ENCODE measurements at places on chromosomes 7 and 10. TPM values are rescaled to one million over a fixed set of nuclear protein-coding genes. Genes with fewer than 3 reads are reported as not detected.

The TNPO3 gene
- 46.1 TPM for total RNA-seq

The ARMC10 gene
- total RNA-seq: 72.4 TPM

The CYTH3 gene
- 75.5 TPM for total RNA-seq

GRCh38 chr10:3806603-3807002 lies 21.6 kb upstream of the KLF6 start:
- peak overlapping the region; percentile 100 for H3K27ac ChIP-seq
- no peak overlapping the region for H3K4me3 ChIP-seq
- no peaks in the 10 kb centered on the region for H3K36me3 ChIP-seq
- no peak for DNase-seq
- peaks cover 53% of the 10 kb centered on the region for H3K4me1 ChIP-seq

DNA sequence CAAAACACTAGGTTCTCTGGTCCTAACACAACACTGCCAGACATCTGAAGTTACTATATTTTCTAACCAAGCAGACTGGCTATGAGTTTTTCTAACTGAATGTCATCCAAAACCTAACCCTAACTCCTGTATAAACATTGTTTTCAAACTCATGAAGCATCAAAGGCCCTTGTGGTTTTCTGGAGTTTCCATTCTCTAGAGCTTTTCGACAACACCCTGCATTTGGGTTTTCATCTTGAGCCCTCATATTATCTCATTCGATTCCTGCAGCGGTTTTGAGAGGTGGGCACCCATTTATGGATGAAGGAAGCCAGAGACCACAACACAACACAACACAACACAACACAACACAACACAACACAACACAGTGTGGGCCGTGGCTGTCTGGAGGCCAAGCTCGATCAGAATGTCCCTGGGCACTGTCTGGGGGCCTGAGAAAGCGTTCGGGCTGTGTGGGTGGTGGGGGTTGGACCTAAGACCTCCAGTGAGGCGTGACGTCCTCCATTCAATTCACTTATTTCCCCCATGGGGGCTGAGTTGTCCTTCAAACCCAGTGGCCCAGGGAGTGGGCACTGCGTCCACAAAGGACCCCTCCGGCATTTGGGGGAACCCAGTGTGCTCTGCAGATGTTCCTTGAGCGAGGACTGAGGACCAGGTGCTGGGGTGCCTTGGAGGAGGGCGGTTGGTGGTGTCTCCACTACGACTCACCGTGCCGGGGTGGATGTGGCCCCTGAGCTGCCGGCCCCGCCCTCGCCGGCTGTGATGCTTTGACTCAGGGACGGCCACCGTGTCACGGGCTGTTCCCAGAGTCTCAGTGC lies 490.4 kb downstream of the DNAJB6 start:
- no peak overlapping the region for H3K4me3 ChIP-seq
- no peaks in the 10 kb centered on the region for H3K36me3 ChIP-seq
- no peaks in the 10 kb centered on the region for H3K27me3 ChIP-seq
- H3K4me1 ChIP-seq: no peaks in the 10 kb centered on the region
- H3K27ac ChIP-seq: no peak overlapping the region

- H3K36me3 ChIP-seq: no peaks in the 10 kb centered on the region
- no peak overlapping the region for H3K27ac ChIP-seq
- DNase-seq: no peak
- H3K4me1 ChIP-seq: no peaks in the 10 kb centered on the region
- H3K4me3 ChIP-seq: no peak overlapping the region
- no peaks in the 10 kb centered on the region for H3K27me3 ChIP-seq
These were observed 99.4 kb downstream of the RSU1 start for GRCh38 chr10:16717622-16718395.

DNA sequence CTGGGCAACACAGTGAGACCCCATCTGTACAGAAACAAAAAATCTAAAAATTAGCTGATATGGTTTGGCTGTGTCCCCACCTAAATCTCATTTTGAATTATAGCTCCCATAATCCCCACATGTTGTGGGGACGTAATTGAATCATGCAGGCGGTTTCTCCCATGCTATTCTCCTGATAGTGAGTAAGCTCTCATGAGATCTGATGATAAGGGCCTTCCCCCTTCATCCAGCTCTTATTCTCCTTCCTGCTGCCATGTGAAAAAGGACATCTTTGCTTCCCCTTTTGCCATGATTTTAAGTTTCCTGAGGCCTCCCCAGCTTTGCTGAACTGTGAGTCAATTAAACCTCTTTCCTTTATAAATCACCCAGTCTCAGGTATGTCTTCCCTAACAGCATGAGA lies 136.5 kb downstream of the SFMBT2 start:
- no peaks in the 10 kb centered on the region for H3K36me3 ChIP-seq
- no peak overlapping the region for H3K27ac ChIP-seq
- H3K4me1 ChIP-seq: no peaks in the 10 kb centered on the region
- H3K4me3 ChIP-seq: no peak overlapping the region

DNA sequence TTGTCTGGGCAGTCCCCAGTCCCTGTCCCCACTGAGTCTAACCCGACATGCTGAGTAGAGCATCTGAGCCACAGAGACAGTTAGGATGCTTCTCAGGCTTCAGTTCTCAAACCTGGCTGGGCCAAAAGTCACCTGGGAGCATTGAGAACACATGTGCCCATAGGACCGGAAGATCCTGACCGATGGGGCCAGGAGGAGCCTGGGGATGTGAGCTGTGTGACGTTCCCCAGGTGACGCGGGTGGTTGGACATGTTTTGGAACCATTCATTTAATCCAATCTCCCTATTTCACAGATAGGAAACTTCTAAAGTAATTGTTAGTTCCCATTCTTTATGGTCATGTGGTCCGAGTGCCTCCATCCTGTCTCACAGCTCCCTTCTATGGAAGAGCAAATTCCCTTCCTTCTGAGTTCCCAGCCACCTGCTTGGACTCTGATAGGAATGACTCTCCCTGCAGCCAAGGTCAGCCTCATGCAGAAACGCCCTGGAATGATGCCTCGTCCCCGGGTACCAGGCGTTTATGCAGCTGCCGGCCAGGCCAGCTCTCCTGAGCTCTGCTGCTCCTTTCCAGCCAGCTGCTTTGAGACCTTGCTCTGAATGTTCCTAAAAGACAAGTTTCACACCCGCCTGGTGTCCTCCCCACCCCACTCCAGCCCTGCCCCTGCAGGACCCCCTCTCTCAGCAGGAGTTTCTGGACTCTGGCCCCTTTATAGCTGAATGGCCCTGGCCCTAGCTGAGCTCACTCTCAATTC lies 166.5 kb upstream of the RHEB start:
- no peaks in the 10 kb centered on the region for H3K27me3 ChIP-seq
- DNase-seq: no peak
- no peak overlapping the region for H3K4me3 ChIP-seq
- no peaks in the 10 kb centered on the region for H3K36me3 ChIP-seq
- H3K27ac ChIP-seq: no peak overlapping the region

DNA sequence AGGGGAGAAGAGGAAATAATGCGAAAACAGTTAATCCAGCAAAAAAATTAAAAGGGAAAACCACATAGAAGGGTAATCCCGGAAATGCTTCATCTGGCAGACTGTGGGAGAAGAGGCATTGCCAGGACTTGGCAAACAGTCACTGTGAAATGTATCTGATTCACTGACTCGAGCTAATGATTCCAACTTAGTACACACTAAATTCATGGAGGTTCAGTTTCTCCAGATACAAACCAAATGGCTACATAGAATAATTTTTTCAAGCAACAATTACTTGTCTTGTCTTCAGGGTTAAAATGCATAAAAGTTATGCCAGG lies 36.4 kb downstream of the GDI2 start:
- no peaks in the 10 kb centered on the region for H3K27me3 ChIP-seq
- H3K4me1 ChIP-seq: peaks cover 31% of the 10 kb centered on the region
- peaks cover 5% of the 10 kb centered on the region for H3K36me3 ChIP-seq
- no peak overlapping the region for H3K4me3 ChIP-seq
- DNase-seq: peak; percentile 18

DNA sequence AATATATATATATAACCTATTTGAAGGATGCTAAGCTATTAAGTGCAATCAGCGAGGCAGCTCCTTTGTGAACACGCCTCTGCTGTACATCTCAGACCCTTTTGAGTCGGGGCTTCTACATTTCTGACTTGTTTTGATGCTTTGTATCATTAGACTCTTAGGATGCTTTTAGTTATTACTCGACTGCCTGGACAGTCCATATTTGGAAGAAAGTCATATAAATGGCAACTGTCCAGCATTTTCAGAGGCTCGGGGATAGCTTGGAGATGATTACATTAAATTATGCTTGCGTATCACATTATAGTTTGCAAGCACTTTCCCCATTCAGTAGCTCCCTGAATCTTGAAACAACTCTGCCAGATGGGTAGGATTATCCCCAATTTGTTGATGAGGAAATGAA lies 257.9 kb downstream of the PTEN start:
- H3K27me3 ChIP-seq: no peaks in the 10 kb centered on the region
- peaks cover 20% of the 10 kb centered on the region for H3K4me1 ChIP-seq
- H3K4me3 ChIP-seq: no peak overlapping the region
- H3K36me3 ChIP-seq: no peaks in the 10 kb centered on the region

DNA sequence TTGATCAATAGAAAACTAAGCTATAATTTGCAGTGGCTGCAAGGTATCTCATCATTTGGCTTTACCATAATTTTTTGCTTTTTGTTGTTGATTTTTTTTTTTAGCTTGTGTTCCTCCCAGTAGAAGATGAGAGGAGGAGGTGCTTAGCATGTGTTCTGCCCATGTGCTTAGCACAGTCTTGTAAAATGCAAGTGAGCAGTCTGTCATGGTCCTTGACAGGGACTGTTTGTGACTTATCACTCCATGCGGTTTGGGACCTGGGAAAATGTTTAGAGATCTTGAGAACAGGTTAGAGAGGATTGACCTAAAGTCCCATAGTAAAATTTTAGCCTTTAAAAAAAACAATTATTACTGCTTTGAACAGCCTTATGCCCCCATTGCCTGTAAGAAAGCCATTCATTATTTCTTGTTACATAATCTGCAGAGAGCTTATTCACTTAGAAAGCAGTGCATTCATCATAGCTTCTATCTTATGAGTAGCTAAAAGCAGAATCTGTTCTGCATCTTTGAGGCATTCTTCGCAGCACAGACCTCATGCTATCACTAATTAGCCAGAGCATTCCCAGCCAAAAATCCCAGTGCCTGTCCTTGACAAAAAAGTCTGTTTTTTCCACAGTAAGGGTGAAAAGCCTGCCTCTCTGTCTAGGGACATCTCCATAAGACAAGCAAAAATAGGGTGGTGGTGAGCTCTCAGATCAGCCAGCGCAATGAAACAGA lies 748.7 kb upstream of the GALNT17 start:
- H3K4me3 ChIP-seq: no peak overlapping the region
- H3K27me3 ChIP-seq: no peaks in the 10 kb centered on the region
- no peaks in the 10 kb centered on the region for H3K36me3 ChIP-seq
- no peak for DNase-seq
- H3K4me1 ChIP-seq: no peaks in the 10 kb centered on the region

GRCh38 chr10:33341637-33342036 lies 7.2 kb upstream of the NRP1 start:
- H3K27ac ChIP-seq: peak overlapping the region; percentile 19
- no peak for DNase-seq
- H3K4me1 ChIP-seq: peaks cover 31% of the 10 kb centered on the region

- H3K4me3 ChIP-seq: no peak overlapping the region
- H3K27me3 ChIP-seq: no peaks in the 10 kb centered on the region
- no peak overlapping the region for H3K27ac ChIP-seq
- H3K36me3 ChIP-seq: no peaks in the 10 kb centered on the region
- peaks cover 11% of the 10 kb centered on the region for H3K4me1 ChIP-seq
These were observed 197.0 kb upstream of the FZD1 start for GRCh38 chr7:91067242-91067641.

DNA sequence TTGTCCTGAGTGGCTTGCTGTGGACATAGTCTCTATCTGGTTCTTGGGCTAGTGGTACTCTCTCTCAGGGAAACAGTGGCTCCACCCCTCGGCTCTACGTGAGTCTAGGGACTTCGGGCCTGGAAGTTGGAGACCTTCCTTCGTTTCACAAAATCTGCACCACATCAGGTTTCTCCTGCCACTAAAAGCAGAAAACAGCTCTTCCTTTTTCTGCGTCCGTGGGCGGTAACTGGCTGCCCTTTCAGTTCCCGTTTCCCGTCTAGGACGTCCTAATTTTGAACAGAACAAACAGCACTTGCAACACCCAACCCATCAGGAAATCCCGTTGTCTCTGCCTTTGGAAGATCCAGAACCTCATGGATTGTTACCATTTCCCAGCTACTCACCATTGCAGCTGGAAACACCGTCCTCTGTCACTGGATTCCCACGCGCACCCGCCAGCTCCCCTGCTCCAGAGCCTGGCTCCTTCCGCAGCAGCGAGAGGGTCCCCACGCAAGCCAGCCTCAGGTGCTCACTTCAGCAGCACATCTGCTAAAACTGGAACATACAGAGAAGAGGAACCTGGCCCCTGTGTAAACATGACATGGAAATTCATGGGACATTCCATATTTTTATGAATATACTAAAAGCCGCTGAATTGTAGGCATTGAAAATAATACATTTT lies 311.4 kb upstream of the AKR1E2 start:
- DNase-seq: peak; percentile 30
- H3K27me3 ChIP-seq: no peaks in the 10 kb centered on the region
- no peaks in the 10 kb centered on the region for H3K36me3 ChIP-seq

GRCh38 chr10:88472540-88472939 lies 110.6 kb downstream of the RNLS start:
- no peaks in the 10 kb centered on the region for H3K27me3 ChIP-seq
- H3K4me3 ChIP-seq: no peak overlapping the region
- no peaks in the 10 kb centered on the region for H3K36me3 ChIP-seq
- no peak overlapping the region for H3K27ac ChIP-seq
- no peaks in the 10 kb centered on the region for H3K4me1 ChIP-seq

GRCh38 chr7:151404216-151405011 lies 5.4 kb downstream of the WDR86 start:
- H3K4me1 ChIP-seq: peaks cover 29% of the 10 kb centered on the region
- H3K27ac ChIP-seq: peak overlapping the region; percentile 46
- peak; percentile 59 for DNase-seq
- no peaks in the 10 kb centered on the region for H3K36me3 ChIP-seq

DNA sequence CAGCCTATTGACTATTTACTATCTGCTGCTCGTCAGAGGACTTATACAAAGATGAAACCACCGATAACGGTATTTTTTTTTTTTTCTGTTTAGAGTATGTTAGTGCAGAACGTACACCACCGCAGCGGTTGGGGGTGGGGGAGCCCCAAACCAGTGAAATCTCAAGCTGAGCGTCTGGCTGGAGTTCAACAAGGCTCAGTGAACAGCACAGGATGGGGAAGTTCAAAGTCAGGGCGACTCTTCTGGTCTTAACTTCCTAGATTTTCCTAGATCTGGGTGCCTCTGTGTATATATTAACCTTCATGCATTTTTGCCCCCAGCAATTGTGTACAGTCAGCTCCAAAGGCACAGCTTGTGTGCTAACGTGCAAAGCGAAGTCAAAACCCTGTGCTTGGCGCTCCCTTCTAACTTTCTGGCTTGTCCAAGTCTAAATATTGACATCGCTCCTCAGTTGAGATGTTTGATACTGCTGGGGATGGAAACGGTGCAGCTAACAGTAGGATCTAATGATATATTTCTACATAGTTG lies 1.1 kb downstream of the RHOBTB1 start:
- peaks cover 11% of the 10 kb centered on the region for H3K4me1 ChIP-seq
- no peak overlapping the region for H3K4me3 ChIP-seq
- peak; percentile 52 for DNase-seq
- H3K36me3 ChIP-seq: no peaks in the 10 kb centered on the region

GRCh38 chr10:43060291-43060690 lies 16.6 kb upstream of the RET start:
- no peak overlapping the region for H3K4me3 ChIP-seq
- no peaks in the 10 kb centered on the region for H3K27me3 ChIP-seq
- H3K27ac ChIP-seq: no peak overlapping the region
